Liver (tissue), 10 donors: ENCODE measurements at places on chromosomes 11 and 22. TPM values are rescaled to one million over a fixed set of nuclear protein-coding genes. Genes with fewer than 3 reads are reported as not detected.

The MRGPRE gene
- not detected for total RNA-seq

The CDC42BPG gene
- 1.2 TPM for total RNA-seq

The LRRC10B gene
- not detected for total RNA-seq

The LIF gene
- total RNA-seq: 0.09 TPM

The APOBEC3G gene
- total RNA-seq: 9.2 TPM

The OSBPL5 gene
- 6.2 TPM for total RNA-seq

The ACR gene
- total RNA-seq: 0.09 TPM

The SAA4 gene
- total RNA-seq: 792 TPM

The CDC42EP2 gene
- total RNA-seq: 1.9 TPM

The ARHGAP42 gene
- total RNA-seq: 16.6 TPM

The FBLN1 gene
- total RNA-seq: 8.3 TPM

The ELMOD1 gene
- total RNA-seq: not detected

The CCDC81 gene
- 1.1 TPM for total RNA-seq
